Body of pancreas (tissue), 4 donors: ENCODE measurements at places on chromosomes 4 and X. TPM values are rescaled to one million over a fixed set of nuclear protein-coding genes. Genes with fewer than 3 reads are reported as not detected.

The MXRA5 gene
- 1.6 TPM for total RNA-seq

The PAGE2B gene
- not detected for total RNA-seq

The GABRB1 gene
- not detected for total RNA-seq

The ALG13 gene
- total RNA-seq = 108 TPM

The FRAS1 gene
- 22.6 TPM for total RNA-seq

The PRRG3 gene
- total RNA-seq = 0.33 TPM

The MAGEB10 gene
- not detected for total RNA-seq

The SHOX gene
- not detected for total RNA-seq

The GABRQ gene
- not detected for total RNA-seq
